ENCODE measurements at places on chromosomes 11 and 22.
A peak's percentile ranks its signal among the peaks of the same experiment; 100 is the strongest.

- no peaks in the 10 kb centered on the region for H3K4me1 ChIP-seq
- DNase-seq = no peak
- no peaks in the 10 kb centered on the region for H3K36me3 ChIP-seq
- H3K4me3 ChIP-seq = no peak overlapping the region
- peaks cover 32% of the 10 kb centered on the region for H3K27me3 ChIP-seq
These were observed 164.0 kb upstream of the RASSF10 start for GRCh38 chr11:12845163-12845562.

- no peak for DNase-seq
- H3K27me3 ChIP-seq = peaks cover 20% of the 10 kb centered on the region
- H3K4me1 ChIP-seq = no peaks in the 10 kb centered on the region
- H3K27ac ChIP-seq = no peak overlapping the region
- no peaks in the 10 kb centered on the region for H3K36me3 ChIP-seq
These were observed 56.9 kb downstream of the PKNOX2 start for GRCh38 chr11:125221461-125221860.

- H3K27ac ChIP-seq = no peak overlapping the region
- no peak for DNase-seq
- H3K4me1 ChIP-seq = no peaks in the 10 kb centered on the region
- no peaks in the 10 kb centered on the region for H3K36me3 ChIP-seq
These were observed 37.7 kb upstream of the H19 start for GRCh38 chr11:2035382-2035781.

DNA sequence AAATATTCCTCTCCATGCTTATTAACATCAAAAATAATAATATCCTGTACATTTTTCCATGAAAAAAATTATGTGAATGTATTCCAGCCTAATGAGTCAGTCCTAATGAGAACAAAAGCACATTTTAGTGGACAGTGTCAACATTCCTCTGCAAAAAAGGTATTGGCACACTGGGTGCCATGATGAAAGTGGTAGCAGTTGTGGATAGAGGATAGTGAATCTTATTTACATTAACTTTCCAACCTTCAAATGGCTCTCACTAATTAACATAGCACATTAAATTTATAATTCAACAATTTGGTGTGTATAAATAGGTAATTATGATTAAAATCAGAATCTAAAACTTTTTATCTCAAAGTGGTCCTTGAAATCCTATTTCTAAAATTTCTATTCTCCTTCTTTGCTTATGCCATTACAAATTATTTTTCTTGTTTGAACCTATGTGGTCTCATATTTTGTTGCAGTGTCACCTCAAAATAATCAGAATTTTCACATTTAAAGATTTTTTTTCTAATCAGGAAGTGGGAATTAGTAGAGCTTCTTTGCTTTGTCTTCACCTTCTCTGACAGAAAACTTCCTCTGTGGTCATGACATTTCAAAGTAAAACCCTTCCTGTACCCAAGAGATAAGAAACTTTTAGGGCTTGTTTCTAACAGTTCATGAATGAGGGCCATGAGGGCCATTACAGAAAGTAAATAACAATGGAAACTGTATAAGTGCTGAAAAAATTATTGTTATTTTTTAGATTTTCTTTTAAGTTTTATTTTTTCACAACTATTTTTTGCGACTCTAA, 18.7 kb downstream of the SOX6 start:
- H3K4me3 ChIP-seq = no peak overlapping the region
- no peaks in the 10 kb centered on the region for H3K27me3 ChIP-seq
- no peaks in the 10 kb centered on the region for H3K4me1 ChIP-seq
- no peak overlapping the region for H3K27ac ChIP-seq
- DNase-seq = no peak

DNA sequence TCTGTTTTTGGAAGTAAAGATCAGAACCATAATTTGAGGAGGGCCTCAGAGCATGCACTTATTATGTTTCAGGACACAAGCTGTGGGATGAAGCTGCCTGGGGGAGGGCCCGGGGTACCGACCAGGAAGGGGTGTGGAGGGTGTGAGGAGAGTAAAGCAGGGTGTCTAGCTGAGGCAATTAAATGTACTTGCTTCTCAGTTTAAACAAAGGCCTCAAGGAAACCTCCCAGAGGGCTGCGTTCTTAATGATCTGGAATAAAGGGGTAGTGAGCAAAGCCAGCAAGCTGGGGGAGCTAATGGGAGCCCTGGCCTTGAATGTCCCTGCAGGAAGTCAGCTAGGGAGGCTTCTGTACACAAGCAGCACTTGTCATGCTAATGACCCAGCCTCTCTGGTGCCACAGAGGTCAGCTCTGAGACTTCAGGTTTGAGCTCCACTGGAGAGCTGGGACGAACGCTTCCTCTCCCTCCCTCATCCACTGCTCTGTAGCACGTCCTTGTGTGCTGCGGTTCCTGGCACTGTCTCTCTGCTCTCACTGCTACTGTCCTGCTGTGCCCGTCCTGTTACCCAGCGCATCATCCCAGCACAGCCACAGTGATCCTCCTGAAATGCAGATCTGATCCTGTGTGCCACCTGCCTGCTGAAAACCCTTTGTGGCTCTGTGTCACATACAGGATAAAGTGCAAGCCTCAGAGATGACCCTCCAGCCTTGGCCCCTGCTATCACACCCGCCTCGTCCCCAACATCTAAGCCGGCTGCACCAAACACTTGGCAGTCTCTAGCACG, 159.7 kb downstream of the DBX1 start:
- H3K36me3 ChIP-seq = no peaks in the 10 kb centered on the region
- H3K27me3 ChIP-seq = peaks cover 43% of the 10 kb centered on the region
- H3K27ac ChIP-seq = no peak overlapping the region
- no peak for DNase-seq
- H3K4me3 ChIP-seq = no peak overlapping the region
- H3K4me1 ChIP-seq = peaks cover 5% of the 10 kb centered on the region

GRCh38 chr11:32358729-32359128, 76.6 kb downstream of the WT1 start:
- no peak overlapping the region for H3K4me3 ChIP-seq
- no peaks in the 10 kb centered on the region for H3K4me1 ChIP-seq
- no peak overlapping the region for H3K27ac ChIP-seq
- peaks cover 12% of the 10 kb centered on the region for H3K27me3 ChIP-seq
- no peaks in the 10 kb centered on the region for H3K36me3 ChIP-seq
- no peak for DNase-seq

- H3K36me3 ChIP-seq = peaks cover 7% of the 10 kb centered on the region
- H3K4me3 ChIP-seq = no peak overlapping the region
- DNase-seq = no peak
These were observed 7.4 kb upstream of the ZBTB44 start for GRCh38 chr11:130322126-130322525.

- no peak for DNase-seq
- no peak overlapping the region for H3K27ac ChIP-seq
- H3K36me3 ChIP-seq = no peaks in the 10 kb centered on the region
- H3K4me3 ChIP-seq = no peak overlapping the region
- H3K4me1 ChIP-seq = no peaks in the 10 kb centered on the region
- peaks cover 44% of the 10 kb centered on the region for H3K27me3 ChIP-seq
These were observed 73.1 kb downstream of the TMPRSS5 start for GRCh38 chr11:113632981-113633380.

DNA sequence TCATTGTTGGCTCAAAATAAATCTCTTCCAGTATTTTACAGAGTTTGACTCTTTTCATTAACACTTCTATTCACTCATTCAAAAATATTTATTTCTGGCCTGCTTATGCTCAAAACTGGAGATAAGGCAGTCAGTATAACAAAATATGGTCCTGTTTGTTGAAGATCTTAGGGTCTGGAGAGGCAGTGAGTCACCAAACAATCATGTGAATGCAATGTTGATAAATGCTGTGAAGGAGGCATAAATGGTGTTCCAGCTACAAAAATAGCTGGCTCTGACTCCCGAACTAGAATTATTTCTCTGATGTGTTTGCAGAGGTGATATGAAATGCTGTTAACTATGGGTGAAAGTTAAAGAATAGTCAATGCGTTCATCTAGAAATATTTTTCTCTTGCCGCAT, 390.6 kb downstream of the AASDHPPT start:
- H3K4me1 ChIP-seq = no peaks in the 10 kb centered on the region
- H3K27me3 ChIP-seq = no peaks in the 10 kb centered on the region
- H3K27ac ChIP-seq = no peak overlapping the region
- DNase-seq = no peak

- DNase-seq = peak; percentile 80
- H3K27me3 ChIP-seq = no peaks in the 10 kb centered on the region
- peak overlapping the region; percentile 90 for H3K27ac ChIP-seq
- H3K4me3 ChIP-seq = peak overlapping the region; percentile 88
These were observed 75.2 kb downstream of the PTPRJ start for GRCh38 chr11:48055292-48056132.

DNA sequence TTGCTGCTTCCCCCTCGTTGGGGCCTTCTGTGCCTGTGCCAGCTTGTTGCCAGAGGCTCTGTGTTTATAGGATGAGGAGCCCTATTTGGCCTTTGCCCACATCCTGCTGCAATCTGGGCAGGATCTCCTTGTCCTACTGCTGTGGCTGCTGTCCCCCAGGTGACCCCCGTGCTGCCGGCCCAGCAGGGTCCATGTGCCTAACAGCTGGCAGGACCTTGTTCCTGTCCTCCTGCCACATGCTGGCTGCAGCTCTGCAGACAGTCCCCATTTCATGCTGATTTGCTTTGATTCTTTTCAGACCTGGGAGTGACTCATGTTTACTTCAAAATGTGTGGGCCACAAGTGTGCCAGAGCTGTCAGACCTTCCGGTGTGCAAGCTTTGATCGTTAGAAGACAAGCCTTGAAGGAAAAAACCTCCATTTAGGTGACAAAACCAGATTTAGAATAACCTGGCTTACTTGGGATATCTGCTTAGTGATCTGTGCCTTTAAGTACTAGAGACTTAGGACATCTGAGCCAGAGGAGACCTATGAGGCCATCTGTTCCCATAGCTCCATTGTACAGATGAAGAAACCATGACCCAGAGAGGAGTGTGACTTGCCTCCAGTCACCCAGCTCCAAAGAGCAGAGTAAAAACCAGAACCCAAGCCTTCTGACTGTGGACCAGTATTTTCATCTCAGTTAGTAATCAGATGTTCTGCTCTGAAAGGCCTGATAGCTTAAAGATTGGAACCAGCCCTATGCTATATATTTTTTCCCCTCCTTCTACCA, 11.1 kb downstream of the NAV2 start:
- peak overlapping the region; percentile 10 for H3K27ac ChIP-seq
- peaks cover 4% of the 10 kb centered on the region for H3K27me3 ChIP-seq
- no peaks in the 10 kb centered on the region for H3K36me3 ChIP-seq

DNA sequence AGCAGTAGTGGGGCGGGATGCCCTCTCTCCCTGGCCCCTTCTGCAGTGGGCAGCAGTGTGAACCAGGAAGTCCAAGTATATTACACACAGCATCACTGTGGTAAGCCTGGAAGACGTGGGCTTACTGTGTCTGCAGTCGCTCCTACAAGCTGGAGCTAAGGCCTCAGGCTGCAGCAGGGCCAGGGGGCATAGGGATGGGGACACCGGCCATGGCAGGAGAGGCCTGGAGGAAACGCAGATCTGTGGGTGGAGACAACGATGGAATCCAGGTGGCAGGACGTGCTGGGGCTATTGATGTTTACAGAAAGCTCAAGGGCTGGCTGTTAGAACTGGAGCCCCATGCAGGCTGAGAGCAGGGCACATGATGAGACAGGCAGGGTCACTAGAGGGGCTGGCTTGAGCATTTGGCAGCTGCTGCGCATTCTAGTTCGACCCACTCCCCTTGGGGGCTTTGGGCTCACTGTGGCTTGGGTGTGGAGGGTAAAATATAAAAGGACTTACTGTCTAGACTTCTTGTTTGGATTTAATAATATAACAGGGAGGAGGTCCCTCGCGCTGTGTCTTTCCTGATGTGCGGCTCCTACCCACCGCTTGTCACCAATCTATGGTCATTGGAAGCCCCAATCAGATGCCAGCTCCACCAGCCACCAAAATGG, 539.5 kb downstream of the TBC1D22A start:
- H3K27me3 ChIP-seq = no peaks in the 10 kb centered on the region
- no peak overlapping the region for H3K4me3 ChIP-seq
- no peak overlapping the region for H3K27ac ChIP-seq
- H3K36me3 ChIP-seq = no peaks in the 10 kb centered on the region
- no peaks in the 10 kb centered on the region for H3K4me1 ChIP-seq

- H3K27ac ChIP-seq = no peak overlapping the region
- H3K4me3 ChIP-seq = no peak overlapping the region
- H3K36me3 ChIP-seq = no peaks in the 10 kb centered on the region
These were observed 145.2 kb downstream of the DBX1 start for GRCh38 chr11:20015101-20015500.

DNA sequence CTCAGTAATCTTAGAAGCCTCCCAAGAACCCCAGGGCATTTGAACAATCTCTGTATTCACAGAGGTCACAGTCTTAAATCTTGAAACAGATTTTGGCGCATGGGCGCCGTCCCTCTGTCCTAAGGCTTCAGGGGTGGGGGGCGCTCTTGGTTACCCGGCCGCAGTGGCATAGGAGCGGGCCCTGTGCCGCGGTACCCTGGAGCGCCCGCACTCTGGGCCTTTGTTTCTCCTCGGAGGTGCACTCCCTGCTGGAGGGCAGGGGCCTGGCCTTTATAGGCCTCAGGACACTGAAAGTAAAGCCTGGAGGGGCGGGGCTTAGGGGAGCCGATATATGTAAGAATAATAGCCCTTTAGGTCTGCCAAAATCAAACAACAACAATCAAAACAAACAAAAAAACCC, 197.3 kb upstream of the FOLH1 start:
- peak; percentile 0 for DNase-seq
- no peak overlapping the region for H3K27ac ChIP-seq
- H3K27me3 ChIP-seq = no peaks in the 10 kb centered on the region
- H3K36me3 ChIP-seq = no peaks in the 10 kb centered on the region

DNA sequence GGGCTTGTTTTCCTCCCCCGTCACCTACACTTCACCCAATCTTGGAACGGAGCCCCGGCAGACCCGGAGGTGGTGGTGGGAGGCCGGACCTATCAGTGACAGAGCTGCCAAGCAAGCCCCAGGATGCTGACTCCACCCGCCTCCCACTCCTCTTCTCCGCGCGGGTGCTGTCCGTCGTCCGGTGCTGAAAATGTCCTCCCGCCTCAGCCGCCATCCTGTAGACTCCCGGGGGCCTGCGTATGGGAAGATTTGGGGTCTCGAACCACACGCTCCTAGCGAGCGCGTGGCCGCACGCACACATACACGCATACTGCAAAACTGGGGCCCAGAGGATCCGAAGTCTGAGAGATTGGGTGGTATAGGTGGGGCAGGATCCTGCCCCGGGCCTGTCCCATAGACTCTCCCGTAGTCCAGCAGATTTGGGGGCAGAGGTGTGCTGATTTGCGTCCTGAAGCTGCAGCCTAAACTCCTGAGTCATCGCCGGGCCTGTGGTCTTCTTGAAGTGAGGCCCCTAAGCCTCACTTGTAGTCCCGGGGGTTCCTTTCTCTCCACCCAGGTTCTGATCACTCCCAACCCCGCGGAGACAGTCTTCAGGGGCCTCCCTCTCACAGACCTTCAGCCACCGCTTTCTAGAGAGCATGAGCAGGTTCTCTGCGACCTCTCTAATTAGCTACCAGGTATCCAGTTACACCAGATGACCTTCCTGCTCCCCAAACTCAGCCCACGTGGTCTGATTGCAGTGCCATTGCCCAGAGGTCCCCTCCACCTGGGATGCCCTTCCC, 796 bp upstream of the YIF1A start:
- H3K36me3 ChIP-seq = no peaks in the 10 kb centered on the region
- peak overlapping the region; percentile 93 for H3K4me3 ChIP-seq
- peaks cover 27% of the 10 kb centered on the region for H3K27me3 ChIP-seq
- DNase-seq = peak; percentile 90

All from activated T-cell treated with anti-CD3 and anti-CD28 coated beads, Interleukin-2, amount 50 U/mL, for 72 hours (primary cell).